ENCODE measurements at places on chromosomes 5 and 9.
A peak's percentile ranks its signal among the peaks of the same experiment; 100 is the strongest.

DNA sequence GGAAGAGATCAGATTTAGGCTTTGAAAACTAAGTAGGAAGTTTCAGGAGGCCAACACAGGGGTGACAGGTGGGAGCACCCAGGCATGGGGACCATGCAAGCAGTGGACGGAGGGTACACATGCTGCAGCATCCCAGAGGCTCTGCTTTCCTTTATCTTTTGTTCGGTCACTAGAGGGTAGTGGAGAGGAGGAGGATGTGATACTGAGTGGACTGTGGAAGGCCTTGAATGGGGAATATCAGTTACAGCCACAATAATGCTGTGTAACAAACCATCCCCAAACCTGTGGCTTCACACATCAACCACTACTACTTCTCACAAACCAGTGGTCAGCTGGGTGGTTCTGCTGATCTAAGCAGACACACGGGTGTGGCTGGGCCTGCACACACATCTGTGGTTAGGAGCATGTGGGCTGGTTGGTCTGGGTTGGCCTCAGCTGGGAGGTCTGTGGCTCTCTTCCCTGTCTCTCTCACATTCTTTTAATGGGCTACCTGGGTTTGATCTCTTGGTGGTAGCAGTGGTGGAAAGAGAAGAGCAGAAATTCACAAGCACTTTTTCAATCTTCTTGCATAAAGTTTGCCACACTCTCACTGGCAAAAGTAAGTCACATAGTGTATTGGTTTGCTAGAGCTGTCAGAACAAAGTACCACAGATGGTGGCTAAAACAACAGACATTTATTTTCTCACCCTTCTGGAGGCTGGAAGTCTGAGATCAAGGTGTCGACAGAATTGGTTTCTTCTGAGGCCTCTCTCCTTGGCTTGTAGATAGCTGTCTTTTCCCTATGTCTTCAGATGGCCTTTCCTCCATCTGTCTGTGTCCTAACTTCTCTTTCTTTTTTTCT, 238.7 kb downstream of the AGTPBP1 start:
- no peak for DNase-seq

GRCh38 chr9:83649515-83649914, 26.6 kb downstream of the IDNK start:
- no peak for DNase-seq

GRCh38 chr5:95841914-95842812, 19.6 kb upstream of the GLRX start:
- no peak for DNase-seq

DNA sequence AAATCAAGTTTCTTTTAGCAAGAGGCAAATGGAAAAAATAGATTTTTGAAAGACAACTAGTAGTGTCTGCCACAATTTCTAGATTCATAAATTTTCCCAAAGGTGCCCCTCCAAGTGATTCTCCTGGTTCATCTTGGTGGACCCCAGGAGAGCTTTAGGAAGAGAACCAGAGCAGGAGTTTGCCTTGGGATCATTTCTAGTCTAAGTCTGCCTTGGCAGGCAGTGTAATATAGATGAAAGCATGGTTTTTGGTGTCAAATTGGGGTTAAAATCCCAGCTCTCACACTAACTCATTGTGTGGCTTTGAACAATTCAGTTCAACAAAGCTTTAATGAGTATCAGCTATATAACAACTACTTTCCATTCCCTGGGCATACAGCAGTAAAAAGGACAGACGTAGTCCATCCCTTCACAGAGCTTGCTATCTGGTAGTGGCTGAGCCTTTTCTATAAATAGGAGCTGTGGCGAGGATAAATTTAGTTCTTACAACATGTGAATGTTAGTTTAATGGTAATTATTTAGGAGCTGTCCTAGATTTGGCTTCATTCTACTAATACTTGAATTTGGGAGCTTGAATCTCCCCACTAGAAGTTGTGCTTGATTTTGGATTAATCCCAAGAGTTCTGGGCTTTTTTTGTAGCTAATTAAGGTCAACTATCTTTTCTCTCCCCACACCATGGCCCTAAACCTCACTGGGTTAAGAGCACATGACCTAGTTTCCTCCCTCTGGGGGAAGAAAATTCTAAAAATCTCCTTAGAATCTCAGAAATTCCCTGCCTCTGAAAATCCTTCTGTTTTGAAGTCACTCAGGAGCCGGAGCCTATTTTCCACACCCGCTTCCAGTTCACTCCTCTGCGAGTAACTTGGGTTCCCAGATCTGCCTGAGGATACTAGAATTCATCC, 197.8 kb downstream of the PCSK1 start:
- no peak for DNase-seq

DNA sequence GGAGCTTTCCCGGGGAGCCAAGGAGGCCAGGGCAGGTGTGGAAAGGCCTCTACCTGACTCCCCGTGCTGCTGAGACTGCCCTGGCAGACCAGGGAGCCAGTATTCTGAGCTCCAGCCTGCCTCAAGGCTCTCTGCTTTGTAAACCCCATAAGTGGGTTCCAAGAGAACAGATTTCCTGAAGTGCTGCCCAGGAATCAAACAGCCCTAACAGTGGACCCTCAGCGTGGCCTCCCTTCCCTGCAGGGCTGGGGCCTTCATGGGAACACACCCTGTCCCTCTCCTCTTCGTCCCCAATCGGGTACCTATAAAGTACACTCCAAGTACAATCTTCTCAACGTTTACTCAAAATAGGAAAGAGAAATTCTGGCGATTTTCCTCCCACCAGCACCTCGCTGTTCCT, 252.5 kb downstream of the FSTL4 start:
- DNase-seq = no peak

DNA sequence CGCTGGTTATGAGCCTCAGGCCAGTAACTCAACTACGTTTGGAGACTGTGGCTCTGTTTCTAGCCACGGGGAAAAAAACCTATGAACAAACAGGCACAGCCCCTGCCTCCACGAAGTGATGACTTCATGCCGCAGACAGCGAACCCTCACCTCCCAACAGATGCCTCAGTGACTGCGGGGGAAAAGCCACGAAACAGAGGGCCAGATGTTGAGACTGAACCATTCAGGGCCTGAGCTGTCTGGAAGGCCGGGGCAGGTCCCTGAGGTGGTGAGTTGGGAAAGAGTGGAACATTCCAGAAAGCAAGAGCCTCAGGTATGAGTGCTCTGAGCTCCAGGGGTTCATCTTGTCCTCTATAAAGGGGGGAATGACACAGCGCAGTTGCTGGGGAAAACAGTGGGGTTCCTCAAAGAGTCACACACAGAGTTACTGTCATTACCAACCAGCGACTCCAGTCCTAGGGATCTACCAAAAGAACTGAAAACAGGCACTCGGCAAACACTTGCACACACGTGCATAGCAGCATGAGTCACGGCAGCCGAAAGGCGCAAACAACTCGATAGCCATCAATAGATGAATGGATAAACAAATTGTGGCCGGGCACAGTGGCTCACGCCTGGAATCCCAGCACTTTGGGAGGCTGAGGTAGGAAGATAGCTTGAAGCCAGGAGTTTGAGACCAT, 15.3 kb downstream of the PLPP7 start:
- no peak for DNase-seq

DNA sequence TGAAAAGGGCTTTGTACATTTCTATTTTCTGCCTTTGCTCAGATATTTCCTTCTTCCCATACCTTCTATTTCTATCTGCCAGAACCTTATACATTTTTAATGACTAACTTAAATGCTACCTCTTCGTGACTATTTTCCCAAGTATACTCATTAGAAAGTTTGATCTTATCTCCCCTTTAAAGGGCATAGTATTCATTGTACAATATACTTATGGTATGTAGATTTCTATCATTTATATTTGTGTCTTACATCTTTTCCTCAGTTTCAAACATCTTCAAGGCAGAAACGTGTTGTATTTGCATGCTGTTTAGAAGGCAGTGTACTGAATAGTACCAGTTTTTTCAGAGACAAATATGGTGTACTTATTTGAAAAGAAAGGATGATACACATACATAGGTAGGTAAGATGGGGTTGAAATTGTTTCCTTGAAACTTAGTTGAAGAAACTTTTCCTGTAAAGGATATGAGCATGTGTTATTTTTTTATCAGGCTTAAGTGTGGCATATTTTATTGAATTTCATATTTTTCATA, 518.1 kb upstream of the NUDT12 start:
- DNase-seq = no peak

- no peak for DNase-seq
Measured at GRCh38 chr5:73264631-73265030, 91.6 kb downstream of the TMEM174 start.

DNA sequence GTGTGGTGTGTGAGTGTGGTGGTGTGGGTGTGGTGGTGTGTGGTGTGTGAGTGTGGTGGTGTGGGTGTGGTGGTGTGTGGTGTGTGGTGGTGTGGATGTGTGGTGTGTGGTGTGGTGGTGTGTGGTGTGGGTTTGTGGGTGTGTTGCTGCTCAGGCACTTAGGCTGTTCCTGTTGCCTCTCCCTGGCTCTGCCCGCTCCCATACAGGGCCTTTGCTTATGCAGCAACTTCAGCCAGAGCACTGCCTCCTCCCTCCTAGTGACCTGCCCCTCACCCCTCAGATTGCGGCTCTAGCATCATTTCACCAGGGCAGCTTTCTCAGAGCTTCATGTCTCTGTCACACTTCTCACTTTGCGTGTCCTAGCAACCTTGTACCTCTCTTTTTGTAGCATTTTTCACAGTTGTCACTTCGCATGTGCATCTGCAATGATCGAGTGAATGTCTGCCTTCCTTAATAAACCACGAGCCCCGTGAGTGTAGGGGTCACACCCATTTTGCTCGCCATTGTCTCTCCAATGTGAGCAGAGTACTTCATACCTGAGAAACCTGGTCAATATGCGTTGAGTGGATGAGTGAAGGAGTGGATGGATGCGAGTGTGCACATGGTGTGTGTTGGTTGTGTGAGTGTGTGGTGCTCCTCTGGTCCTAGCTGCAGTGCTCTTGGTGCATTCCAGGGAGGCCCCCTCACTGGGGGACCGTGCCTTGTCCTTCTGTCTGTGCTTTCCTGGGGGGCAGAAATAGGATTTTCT, 167.9 kb upstream of the PANK3 start:
- no peak for DNase-seq

- DNase-seq = no peak
Measured at GRCh38 chr9:117733465-117733864, 29.3 kb downstream of the TLR4 start.

- DNase-seq = no peak
Measured at GRCh38 chr5:131672776-131673175, 37.7 kb upstream of the RAPGEF6 start.

DNA sequence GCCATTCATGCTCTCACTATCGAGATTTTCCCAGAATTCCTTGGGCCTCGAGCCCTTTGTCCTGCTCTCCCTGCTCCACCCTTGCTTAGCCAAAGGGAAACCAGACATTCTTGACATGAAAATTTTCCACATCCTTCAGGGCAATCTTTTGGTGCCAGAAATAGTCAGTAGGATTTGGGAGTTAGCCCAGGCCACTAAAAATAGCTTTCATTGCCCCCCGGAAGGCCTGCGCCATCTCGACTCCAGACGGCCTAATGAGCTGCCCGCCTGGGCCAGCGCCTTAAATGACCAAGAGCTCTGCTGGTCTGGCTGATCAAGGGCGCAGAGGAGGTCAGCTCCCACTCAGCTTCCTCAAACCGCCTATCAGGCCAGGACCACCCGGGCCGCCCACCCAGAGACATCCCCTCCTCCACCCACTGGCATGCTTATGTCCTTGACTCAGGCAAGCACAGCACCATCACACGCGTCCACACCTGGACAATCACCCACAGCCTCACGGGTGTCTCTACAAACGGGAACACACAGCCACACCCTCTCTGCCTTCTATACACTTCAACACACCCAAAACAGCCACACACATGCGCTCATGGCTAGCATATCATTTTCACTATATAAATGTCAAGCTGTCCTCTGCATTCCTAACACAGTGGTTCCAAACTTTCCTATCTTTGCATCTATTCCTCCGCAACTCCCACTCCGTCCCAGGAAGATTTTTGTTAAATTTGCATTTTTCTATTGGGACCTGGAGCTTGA, 20.9 kb downstream of the DUSP1 start:
- DNase-seq = no peak

GRCh38 chr9:31608416-31608815, 776.0 kb upstream of the ACO1 start:
- DNase-seq = no peak

GRCh38 chr9:110812886-110813285, 144.3 kb downstream of the MUSK start:
- no peak for DNase-seq

DNA sequence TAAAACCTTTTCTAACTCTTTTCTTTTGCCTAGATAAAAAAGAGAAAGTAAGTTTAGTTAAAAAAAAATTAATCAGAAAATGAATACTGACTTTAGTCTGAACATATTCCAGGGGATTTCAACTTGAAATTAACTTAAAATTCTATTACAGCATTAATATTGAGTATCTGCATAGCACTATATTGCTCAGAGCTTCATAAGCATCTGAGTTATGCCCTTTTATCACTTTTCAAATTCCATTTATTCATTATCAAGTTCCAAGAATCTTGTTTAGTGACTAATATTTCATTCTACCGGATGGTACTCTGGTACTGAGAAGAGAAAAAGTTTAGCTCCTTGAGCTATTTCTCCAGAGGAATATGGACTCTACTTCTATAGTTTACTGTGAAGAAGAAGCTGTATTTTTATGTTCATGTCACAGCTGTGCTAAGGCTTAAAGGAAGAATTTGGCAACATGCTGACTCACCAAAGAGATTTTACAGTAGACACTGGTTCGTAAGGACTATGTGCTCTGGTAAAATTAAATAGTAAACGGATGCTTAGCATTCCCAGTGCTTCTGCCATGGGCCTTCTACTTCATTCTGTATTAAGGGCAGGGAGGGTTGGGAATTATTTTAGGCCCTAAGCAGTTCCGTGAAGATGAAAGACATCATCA, 285.2 kb upstream of the SEMA6A start:
- DNase-seq = no peak

- no peak for DNase-seq
Measured at GRCh38 chr9:135326141-135326540, 153.4 kb upstream of the PPP1R26 start.

GRCh38 chr5:135130261-135131215, 96.5 kb upstream of the PITX1 start:
- DNase-seq = no peak

GRCh38 chr9:15135164-15135792, 171.7 kb downstream of the TTC39B start:
- DNase-seq = peak; percentile 10

DNA sequence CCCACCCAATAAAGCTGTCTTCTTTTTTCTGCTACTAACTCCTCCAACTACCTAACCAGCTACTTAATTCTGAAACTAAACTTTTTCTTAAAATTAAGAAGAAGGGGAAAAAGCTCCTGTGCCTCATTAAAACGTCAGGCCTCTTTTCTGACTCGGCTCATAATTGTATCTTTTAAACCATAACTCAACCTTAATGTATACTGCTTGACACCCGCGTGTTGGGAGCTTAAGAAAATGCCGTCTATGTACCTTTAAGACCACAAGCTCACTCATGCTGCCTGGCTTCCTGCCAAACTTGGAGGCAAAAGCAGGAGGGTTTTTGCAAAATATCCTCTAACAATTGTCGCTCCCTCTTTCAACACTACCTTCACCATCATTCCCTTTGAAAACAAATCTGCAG, 5.0 kb downstream of the EBF1 start:
- DNase-seq = no peak

GRCh38 chr9:3342159-3342777, 183.5 kb downstream of the RFX3 start:
- no peak for DNase-seq
